HS-27A (cell line): ENCODE measurements at places on chromosomes 16 and 17.

GRCh38 chr17:69030169-69030568 lies 30.6 kb downstream of the ABCA9 start:
- DNase-seq = no peak

GRCh38 chr17:72258711-72259110 lies 137.9 kb downstream of the SOX9 start:
- DNase-seq = no peak

DNA sequence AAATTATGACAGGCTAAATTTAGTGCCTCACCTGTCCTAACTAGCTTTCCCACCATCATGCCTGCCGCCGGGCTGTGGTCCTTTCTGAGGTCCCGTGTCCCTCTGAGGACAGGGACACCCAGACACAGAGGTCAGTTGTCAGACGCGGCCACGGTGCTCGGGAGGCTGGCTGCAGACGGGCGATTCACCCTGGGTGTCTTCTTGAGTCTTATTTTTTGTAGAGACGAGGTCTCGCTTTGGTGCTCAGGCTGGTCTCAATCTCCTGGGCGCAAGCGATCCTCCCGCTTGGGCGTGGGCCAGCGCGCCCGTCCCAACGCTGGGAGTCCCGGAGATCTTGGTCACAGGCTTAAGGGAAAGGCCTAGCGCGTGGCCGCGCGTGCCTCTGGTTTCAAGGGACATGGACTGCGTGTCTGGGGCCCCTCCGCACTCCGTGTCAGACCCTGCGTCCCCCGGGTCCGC lies 797 bp upstream of the RAB11FIP3 start:
- DNase-seq = no peak

DNA sequence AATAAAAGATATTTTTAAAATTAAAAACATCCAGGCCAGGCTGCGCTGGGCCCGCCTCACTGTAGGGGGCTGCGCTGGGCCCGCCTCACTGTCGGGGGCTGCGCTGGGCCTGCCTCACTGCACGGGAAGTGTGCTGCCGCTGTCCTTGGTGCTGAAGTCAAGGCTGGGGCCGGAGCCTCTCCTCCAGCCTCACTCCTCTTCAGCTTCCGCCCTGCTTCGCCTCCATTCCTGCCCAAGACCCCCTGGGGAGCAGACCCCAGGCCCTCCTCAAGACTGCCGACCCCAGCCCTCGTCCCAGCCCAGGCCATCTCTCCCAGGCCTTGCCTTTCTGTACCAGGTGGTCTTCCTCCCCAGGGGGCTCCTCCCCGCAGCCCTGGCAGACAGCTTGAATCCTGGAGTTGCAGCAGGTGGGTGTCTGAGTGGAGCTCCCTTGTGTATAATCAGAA lies 26.2 kb downstream of the ENDOV start:
- DNase-seq = no peak

DNA sequence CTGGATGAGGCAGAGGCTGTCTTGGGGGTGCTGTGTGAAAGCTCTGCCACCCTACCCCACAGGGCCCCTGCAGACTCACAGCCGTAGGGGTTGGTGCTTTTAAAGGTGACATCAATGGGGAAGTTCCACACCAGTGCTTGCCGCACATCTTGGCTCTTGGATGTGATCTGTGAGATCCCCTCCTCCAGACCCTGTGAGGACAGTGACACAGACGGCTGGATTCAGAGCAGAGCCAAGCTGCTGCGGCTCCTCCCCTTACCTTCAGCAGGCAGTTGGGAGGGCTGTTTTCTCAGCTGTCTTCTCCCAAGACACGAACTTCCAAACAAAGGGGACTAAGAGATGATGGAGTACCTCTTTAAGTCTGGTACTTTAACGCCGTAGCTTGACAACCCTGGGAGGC lies 4.8 kb downstream of the B9D1 start:
- DNase-seq = no peak

DNA sequence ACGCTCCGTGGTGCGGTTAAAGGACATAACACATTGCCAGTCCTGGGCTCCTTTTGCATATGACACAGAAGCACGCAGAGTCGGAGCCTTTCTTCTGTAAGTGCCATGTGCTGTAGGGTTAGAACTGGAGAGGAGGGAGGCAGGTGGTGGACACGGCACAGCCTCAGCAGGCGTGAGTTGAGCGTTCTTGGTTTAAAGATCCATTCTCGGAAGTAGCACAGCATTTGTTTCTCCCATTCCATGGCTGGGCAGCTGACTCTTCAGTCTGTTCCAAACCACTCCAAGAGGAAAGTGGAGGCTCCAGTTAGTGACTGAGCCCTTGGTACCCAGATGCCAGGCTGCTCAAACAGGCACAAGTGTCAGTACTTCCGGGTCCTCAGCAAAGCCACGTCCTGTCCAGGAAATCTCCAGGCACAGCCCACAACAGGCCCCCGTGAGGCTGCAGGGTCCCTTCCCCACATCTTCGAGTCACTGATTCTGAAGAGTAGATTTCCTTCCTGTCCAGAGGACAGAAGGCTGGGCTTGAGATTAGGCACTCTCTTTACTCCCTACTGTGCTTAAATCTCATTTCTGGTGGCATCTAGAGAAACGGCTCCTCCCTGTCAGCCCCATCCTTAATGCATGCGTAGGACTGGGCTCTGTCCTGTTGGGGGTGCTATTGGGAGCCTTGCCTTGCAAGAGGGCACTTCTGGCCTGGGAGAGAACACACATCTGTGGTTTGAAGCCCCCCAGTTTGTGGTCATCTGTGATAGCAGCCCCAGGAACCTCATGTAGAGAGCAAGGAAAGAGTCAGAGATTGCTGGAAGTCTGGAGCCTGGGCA lies 39.6 kb upstream of the NAT9 start:
- no peak for DNase-seq

- DNase-seq = no peak
These were observed at the start of gene TNFSF12 for GRCh38 chr17:7548585-7549400. TNFSF12 (plus strand) TSS chr17:7549058; CDS start chr17:7549154, 96 bp downstream.

- DNase-seq = no peak
These were observed 2.8 kb downstream of the DNAJA3 start for GRCh38 chr16:4428500-4428899.

- no peak for DNase-seq
These were observed 91.1 kb downstream of the SSH2 start for GRCh38 chr17:29838961-29839360.

- no peak for DNase-seq
These were observed 1060.2 kb downstream of the CDH11 start for GRCh38 chr16:64061621-64062020.
